ENCODE measurements at places on chromosomes 12 and 14. TPM values are rescaled to one million over a fixed set of nuclear protein-coding genes. Genes with fewer than 3 reads are reported as not detected.

GRCh38 chr12:94516985-94517384 is 57.3 kb upstream of the CEP83 start:
- H3K27ac ChIP-seq, result no peak overlapping the region
- H3K27me3 ChIP-seq, result peaks cover 9% of the 10 kb centered on the region
- DNase-seq, result no peak
- H3K4me3 ChIP-seq, result no peak overlapping the region
- peaks cover 4% of the 10 kb centered on the region for H3K36me3 ChIP-seq

GRCh38 chr12:10018386-10018785 is 8.0 kb downstream of the CLEC12B start:
- no peaks in the 10 kb centered on the region for H3K36me3 ChIP-seq
- no peak for DNase-seq
- H3K4me1 ChIP-seq, result no peaks in the 10 kb centered on the region
- no peak overlapping the region for H3K4me3 ChIP-seq

GRCh38 chr12:124947561-124948398 is 33.3 kb upstream of the UBC start:
- H3K36me3 ChIP-seq, result peaks cover 5% of the 10 kb centered on the region
- no peaks in the 10 kb centered on the region for H3K27me3 ChIP-seq
- H3K4me3 ChIP-seq, result no peak overlapping the region
- H3K27ac ChIP-seq, result no peak overlapping the region
- H3K4me1 ChIP-seq, result no peaks in the 10 kb centered on the region

DNA sequence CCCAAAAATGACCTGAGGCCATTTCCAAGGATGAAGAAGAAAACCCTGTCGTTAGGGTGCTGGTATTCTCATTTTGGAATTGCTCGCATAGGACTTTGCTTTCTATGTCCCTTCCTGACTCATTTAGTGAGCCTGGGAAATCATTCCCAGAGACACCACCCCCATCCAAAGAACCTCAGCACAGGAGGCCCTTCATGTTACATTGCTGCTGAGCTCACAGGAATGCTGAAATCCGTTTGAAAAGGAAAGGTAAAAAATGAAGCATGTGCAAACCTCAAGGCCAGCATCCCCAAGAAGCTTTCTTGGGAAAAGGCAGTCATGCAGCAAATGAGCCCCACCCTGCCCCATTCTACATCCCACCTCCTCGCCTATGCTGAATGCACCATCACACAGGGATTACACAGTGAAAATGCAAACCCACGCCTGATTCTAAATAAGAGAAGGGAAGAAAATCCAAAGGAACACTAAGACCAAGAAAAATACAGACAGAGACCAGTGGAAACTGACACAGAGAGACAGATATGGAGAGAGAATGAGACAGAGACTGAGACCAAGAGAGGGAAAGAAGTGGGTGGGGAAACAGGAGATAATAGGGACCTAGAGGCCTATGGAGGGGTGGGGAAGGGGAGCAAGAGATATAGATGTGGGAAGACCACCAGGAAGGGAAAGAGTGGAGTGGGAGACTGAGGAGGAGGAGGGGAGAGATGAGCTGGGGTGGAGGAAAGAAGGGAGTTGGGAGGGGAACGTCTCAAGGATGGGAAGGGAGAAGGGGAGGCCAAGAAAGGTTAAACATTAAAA is 33.5 kb downstream of the NIN start:
- no peak overlapping the region for H3K4me3 ChIP-seq
- H3K4me1 ChIP-seq, result peaks cover 52% of the 10 kb centered on the region

The NGB gene
- not detected for total RNA-seq

GRCh38 chr12:112590281-112590680 is 171.5 kb downstream of the PTPN11 start:
- no peak overlapping the region for H3K27ac ChIP-seq
- no peak for DNase-seq
- no peaks in the 10 kb centered on the region for H3K36me3 ChIP-seq
- H3K27me3 ChIP-seq, result peaks cover 15% of the 10 kb centered on the region
- no peak overlapping the region for H3K4me3 ChIP-seq
- no peaks in the 10 kb centered on the region for H3K4me1 ChIP-seq

The FGD6 gene
- total RNA-seq, result 2.0 TPM

- H3K27me3 ChIP-seq, result peaks cover 18% of the 10 kb centered on the region
- H3K36me3 ChIP-seq, result no peaks in the 10 kb centered on the region
- H3K4me3 ChIP-seq, result no peak overlapping the region
- DNase-seq, result no peak
Observed at GRCh38 chr12:130764073-130764472, 48.0 kb upstream of the RIMBP2 start.

- peak overlapping the region; percentile 69 for H3K4me3 ChIP-seq
- no peaks in the 10 kb centered on the region for H3K27me3 ChIP-seq
- peak overlapping the region; percentile 83 for H3K27ac ChIP-seq
- DNase-seq, result no peak
- peaks cover 7% of the 10 kb centered on the region for H3K36me3 ChIP-seq
Observed at GRCh38 chr12:89472508-89472907, 52.1 kb downstream of the GALNT4 start.

DNA sequence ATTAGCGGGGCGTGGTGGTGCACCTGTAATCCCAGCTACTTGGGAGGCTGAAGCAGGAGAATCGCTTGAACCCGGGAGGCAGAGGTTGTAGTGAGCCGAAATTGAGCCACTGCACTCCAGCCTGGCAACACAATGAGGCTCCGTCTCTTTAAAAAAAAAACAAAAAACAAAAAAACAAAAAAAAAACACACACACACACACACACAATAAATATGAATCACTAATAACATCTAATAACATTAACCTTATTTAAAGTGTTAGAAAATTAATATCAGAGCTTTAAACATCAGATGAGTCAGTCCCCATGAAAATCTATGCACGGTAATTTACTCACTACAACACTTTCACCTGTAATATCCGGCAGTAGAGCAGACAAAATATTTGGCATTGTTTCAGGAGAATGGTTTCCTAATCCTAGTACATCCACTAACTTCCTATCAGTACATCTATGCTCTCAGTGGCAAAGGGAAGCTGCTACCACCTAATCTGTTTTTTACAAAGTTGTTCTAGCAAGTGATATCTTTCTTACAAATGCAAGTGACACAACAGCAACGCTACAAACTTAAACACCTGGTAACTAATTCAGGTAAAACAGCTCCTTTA is 36.2 kb downstream of the MED13L start:
- H3K36me3 ChIP-seq, result no peaks in the 10 kb centered on the region
- H3K4me1 ChIP-seq, result peaks cover 59% of the 10 kb centered on the region
- DNase-seq, result no peak
- no peak overlapping the region for H3K27ac ChIP-seq
- H3K27me3 ChIP-seq, result no peaks in the 10 kb centered on the region

GRCh38 chr14:33070475-33070874 is 131.8 kb downstream of the NPAS3 start:
- no peak overlapping the region for H3K4me3 ChIP-seq
- H3K27ac ChIP-seq, result no peak overlapping the region
- H3K4me1 ChIP-seq, result no peaks in the 10 kb centered on the region
- no peak for DNase-seq
- H3K27me3 ChIP-seq, result no peaks in the 10 kb centered on the region
- no peaks in the 10 kb centered on the region for H3K36me3 ChIP-seq

The FSCB gene
- total RNA-seq, result not detected

DNA sequence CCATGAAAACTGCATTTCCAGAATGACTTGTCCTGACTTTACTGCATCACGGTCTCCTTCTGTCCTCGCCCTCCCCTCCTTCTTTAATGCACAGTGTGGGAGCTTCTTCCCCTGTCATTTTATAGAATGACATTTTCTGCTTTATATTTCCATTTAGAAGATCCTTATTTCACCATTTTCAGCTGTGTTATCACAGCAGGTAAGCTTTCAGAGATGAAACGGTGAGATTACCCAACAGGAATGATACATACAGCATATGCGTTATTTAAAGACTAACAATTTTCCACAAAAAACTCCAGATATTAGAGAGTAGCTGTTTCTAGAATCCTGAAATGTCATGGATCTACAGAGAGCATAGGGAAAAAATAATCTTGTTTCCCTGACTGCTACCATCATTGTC is 27.3 kb upstream of the PZP start:
- no peak for DNase-seq
- no peak overlapping the region for H3K27ac ChIP-seq
- H3K4me1 ChIP-seq, result peaks cover 13% of the 10 kb centered on the region
- no peaks in the 10 kb centered on the region for H3K36me3 ChIP-seq
- peaks cover 23% of the 10 kb centered on the region for H3K27me3 ChIP-seq

DNA sequence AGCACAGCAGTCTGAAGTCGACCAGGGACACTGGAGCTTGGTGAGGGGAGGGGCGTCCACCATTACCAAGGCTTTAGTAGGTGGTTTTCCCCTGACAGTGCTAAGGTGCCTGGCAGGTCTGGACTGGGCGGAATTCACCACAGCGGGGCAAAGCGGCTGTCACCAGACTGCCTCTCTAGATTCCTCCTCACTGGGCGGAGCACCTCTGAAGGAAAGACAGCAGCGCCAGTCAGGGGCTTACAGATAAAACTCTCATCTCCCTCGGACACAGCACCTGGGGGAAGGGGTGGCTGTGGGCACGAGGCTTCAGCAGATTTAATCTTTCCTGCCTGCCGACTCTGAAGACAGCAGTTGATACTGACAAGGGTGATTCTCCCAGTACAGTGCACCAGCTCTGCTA is 39.1 kb downstream of the DDHD1 start:
- DNase-seq, result no peak
- no peak overlapping the region for H3K27ac ChIP-seq
- no peaks in the 10 kb centered on the region for H3K27me3 ChIP-seq
- peaks cover 21% of the 10 kb centered on the region for H3K36me3 ChIP-seq
- H3K4me1 ChIP-seq, result peaks cover 42% of the 10 kb centered on the region

DNA sequence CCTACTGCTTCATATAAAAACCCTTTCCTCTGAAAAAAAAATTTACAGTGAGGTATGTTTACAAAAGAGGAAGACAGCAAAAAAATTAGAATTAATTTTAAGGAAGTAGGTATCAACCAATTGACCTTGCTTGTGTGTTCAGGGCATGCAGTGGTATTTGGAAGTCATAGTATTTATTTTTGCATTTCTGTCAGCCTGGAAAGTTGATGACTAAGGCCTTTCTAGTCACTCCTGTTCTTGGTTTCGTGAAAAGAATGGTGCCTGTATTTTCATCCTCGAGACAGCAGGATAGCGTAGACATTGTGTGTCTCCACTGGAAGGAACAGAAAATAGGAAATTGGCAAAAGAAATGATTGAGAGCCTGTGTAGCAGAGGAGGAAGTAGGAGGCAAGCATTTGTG is 24.5 kb downstream of the SLC16A7 start:
- no peak overlapping the region for H3K27ac ChIP-seq
- no peaks in the 10 kb centered on the region for H3K27me3 ChIP-seq
- H3K4me3 ChIP-seq, result no peak overlapping the region

The GNB3 gene
- total RNA-seq, result 0.95 TPM

DNA sequence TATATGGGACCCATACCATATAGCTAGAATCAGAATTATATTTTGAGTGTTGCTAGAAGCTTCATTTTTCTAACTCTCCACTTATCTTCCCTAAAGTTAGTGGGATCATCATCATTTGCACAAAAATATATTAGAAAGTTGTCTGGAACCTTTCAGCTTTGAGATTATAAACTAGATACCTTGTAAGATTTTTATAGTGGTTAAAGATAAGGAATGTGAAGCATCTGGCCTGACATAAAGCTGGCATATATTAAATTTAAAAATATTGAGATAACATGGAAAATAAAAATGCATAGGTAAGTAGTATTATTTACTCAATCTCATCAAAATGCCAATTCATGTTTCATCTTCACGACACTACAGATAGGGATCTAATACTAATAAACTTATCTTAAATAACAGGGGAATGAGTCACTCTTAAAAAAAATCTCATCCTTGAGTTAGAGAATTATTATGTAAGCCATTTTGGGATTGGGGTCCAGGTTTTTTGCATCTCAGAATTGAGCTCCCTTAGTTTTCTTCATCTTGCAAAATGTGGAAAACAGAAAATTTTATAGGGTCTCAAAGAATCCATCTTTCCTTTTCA is 318.5 kb downstream of the KCNC2 start:
- H3K27me3 ChIP-seq, result no peaks in the 10 kb centered on the region
- DNase-seq, result no peak
- H3K4me3 ChIP-seq, result no peak overlapping the region
- no peak overlapping the region for H3K27ac ChIP-seq
- H3K36me3 ChIP-seq, result no peaks in the 10 kb centered on the region
- peaks cover 22% of the 10 kb centered on the region for H3K4me1 ChIP-seq

The C14orf39 gene
- total RNA-seq, result not detected

The PUS7L gene
- total RNA-seq, result 18.1 TPM

The VIPAS39 gene
- 25.5 TPM for total RNA-seq

The OAS1 gene
- total RNA-seq, result 41.9 TPM

The KERA gene
- total RNA-seq, result not detected

DNA sequence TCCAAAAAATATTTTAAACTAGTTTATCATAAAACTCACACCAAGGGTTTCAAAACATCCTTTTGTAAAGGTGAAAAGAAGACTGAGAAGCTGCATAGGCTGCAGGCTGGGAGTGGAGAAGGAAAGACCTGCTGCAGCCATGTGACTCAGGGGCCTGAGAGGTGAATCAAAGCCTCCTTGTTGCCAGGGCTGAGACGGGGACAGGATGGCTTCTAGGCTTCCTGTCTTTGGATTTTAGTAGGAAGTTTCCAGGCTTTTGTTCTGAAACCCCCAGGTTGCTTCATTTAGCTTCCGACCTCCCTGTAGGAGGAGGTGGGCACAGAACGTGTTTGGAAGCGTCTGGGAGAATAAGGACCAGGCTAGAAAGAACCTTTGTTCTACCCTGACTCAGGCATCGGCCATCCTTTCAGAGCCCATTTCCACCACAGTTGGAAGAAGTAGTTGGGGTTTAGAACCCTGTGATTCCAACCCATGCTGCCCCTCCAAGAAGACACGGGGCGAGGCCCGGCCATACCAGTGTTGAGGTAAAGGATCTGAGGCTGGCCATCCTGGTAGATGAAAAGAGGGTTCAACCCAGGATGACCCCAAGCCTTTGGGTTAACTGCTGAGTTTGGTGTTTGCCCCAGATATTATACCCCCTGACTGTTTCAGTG is 122.4 kb downstream of the SLC25A47 start:
- no peaks in the 10 kb centered on the region for H3K36me3 ChIP-seq
- no peak overlapping the region for H3K4me3 ChIP-seq
- H3K27me3 ChIP-seq, result no peaks in the 10 kb centered on the region
- H3K4me1 ChIP-seq, result peaks cover 24% of the 10 kb centered on the region

DNA sequence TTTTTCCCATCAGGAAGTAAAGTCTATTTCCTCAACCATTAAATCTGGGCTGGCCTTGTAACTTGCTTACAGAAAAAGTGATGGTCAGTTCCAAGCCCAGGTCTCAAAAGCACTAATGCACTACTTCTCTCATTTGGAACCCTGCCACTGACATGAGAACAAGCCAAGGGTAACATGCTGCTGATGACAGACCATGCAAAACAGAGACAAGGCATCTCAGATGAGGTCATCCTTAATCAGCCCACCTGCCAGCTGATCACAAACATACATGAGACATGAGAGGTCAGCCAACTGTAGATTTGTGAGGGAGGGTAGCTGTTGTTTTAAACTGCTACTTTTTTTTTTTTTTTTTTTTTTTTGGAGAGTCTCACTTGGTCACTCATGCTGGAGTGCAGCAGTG is 16.2 kb downstream of the TWF1 start:
- H3K4me1 ChIP-seq, result no peaks in the 10 kb centered on the region
- peaks cover 2% of the 10 kb centered on the region for H3K36me3 ChIP-seq
- no peak overlapping the region for H3K27ac ChIP-seq
- no peak for DNase-seq

Data from activated T-cell treated with anti-CD3 and anti-CD28 coated beads, Interleukin-2, amount 50 U/mL, for 72 hours (primary cell).